ENCODE measurements at places on chromosomes 12 and 14.

GRCh38 chr12:117809509-117809908 lies 159.3 kb downstream of the KSR2 start:
- DNase-seq, result no peak

DNA sequence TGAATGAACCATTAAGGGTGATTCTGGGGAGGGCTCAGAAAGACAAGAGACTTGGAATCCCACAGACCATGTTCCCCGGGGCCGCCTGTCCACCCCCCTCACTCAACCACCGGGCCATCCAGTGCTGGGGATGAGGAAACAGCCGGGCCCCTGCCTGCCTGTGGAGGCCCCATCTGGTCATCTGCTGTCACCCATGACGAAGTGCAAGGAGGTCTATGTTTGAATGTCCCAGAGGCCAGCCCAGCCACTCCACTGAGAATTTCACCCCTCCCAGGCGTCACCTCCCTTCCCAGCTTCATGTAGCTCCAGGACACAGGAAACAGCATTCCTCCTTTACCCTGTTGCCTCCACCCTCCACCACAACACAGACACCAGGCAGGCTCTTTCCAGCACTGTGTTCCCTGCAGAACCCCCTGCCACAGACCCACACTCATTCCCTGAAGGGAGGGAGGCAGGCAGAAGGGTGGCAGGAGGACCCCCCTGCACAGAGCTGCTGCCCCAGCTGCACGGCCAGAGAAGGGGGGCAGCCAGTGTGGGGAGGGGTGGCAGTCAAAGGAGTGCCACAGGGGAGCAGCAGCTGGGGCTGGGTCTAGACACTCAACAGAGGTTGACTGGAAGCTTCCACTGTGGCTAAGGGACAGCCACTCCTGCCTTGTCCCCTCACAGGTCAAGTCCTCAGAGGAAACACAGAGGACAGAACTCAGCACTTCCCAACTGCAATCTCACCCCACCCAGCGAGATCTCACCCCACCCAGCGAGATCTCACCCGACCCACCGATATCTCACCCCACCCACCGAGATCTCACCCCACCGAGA lies 50.3 kb upstream of the PPP2R5C start:
- no peak for DNase-seq

DNA sequence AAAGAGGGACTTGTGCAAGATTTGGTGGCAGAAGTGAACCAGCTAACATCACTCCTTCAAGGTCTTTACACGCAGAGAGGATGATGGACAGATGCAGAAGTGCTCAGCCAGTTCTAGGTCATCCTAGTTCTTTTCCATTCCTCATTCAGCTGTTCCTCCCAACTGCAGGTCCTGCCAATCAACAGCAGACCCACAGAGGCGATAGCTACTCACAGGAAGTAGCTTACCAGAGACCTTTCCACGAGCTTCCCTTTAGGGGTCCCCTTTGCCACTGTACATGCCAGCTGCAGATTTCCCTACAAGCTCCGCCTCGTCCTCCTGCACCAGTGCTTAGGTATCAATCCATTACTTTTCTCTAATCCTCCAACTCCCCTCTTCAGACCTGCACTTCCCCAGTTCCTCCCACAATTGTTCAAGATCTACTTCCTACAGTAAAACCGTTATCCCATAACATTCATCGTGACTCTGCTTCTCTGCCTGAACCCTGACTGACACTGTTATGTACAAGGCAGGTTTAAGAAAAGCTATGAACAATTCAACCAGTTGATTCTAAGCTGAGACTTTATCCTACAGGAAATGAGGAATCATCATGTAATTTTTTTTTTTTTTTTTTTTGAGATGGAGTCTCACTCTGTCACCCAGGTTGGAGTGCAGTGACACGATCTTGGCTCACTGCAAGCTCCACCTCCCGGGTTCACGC lies 22.5 kb downstream of the RECQL start:
- no peak for DNase-seq

GRCh38 chr14:24688030-24688658 lies 54.2 kb upstream of the GZMB start:
- DNase-seq, result no peak

GRCh38 chr12:112828541-112828940 lies 37.0 kb downstream of the RPH3A start:
- no peak for DNase-seq

DNA sequence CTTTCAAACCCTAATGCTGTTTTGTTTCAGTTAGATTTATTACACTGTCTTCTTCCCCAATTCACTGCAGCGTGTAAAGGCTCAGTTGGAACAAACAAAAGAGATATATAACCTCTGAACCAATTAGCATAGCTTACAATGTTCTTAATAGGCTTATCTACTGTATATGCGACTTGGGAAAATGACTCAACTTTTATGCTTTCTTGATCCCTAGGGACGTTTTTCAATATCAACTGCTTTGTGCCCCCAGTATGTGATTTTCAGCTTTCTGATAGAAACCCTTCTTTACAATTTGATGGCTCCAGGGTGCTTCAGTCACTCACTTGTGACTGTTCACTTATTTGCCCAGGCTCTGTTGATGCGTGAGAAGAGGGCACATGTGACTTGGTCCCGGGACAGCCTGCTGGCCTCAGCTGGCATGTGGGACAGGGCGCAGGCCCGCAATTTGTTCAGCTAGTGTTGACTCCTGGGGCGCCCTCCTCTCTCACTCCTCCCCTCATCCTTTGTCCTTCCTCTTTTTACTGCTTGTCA lies 107.1 kb downstream of the TMTC2 start:
- no peak for DNase-seq

DNA sequence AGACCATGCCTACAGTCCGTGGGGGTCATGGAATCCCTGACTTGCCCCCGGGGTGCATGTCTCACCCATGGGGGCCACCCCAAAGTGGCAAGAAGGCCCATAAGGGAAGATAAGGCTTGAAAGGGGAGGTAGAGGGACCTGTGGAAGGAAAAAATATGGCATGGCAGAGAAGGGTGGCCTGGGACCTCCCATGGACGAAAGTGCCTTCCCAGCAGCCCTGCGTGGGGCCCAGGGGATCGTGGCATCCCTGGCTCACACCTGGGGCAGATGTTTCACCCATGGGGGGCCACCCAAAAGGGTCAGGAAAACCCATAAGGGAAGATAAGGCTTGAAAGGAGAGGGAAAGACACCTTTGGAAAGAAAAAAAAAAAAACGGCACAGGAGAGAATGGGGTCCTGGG lies 264.6 kb downstream of the ALG10 start:
- DNase-seq, result no peak

GRCh38 chr14:90382491-90383125 lies 14.2 kb upstream of the CALM1 start:
- peak; percentile 53 for DNase-seq

- no peak for DNase-seq
These were observed 5.1 kb downstream of the MIPOL1 start for GRCh38 chr14:37202812-37203211.

- DNase-seq, result no peak
These were observed 35.9 kb downstream of the XRCC3 start for GRCh38 chr14:103679351-103679750.

GRCh38 chr12:39905152-39905551 lies 200.7 kb downstream of the SLC2A13 start:
- no peak for DNase-seq

GRCh38 chr14:96688629-96689028 lies 108.6 kb upstream of the VRK1 start:
- DNase-seq, result no peak

- no peak for DNase-seq
These were observed 24.7 kb upstream of the NPFF start for GRCh38 chr12:53532021-53532420.

DNA sequence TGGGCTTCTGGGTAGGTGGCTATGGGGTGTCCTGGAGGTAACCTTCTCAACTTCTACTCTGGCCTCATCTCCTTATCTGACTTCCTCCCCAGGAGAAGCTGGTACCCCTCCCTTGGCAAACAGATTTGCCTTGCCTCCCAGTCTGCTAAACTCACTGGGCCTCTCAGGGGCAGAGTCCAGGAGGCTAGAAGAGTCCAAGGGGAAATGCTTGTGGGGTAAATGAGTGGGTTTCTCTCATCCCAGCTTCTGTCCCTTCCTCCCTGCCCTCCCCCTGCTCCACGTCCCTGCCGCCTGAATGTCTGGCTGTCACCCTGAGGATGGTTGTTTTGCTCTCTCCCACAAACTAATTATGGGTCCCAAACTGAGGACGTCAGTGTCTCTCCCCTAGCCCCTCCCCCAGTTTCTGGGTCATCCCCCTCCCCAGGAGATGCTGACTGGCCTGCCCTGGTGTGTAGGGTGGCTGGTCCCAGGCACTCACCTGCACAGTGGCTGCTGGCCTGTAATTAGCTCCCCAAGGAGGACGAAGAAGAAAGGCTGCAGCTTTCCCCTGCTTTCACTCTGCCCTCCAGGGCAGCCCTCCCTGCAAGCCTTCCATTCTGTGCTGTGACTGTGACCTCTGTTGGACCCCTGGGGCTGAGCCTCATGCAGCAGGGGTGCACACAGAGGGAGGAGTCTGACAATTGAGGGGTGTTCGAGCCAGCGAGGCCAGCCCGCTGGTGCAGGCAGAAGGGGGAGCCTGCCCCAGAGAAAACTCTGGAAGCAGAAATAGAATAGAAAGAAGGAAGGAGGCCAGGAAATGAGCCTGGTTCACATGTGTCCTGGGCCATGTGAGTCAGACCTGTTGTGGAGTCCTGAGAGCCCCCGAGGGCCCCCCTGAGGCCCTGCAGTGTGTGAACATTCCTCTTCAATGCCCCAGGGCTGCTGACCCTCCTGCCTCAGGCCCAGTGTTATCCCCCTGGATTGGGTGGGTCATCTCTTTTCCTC lies at the start of gene LRP1-AS:
TSS of gene LRP1-AS (minus strand) at position 659 of the 984 bp plus-strand sequence.
- no peak for DNase-seq

GRCh38 chr12:69388371-69388770 lies 28.8 kb downstream of the YEATS4 start:
- no peak for DNase-seq

Data from NCI-H2081 treated with DMSO at 0.1 percent for 48 hours (cell line).